ENCODE measurements at places on chromosomes 16 and 17.

DNA sequence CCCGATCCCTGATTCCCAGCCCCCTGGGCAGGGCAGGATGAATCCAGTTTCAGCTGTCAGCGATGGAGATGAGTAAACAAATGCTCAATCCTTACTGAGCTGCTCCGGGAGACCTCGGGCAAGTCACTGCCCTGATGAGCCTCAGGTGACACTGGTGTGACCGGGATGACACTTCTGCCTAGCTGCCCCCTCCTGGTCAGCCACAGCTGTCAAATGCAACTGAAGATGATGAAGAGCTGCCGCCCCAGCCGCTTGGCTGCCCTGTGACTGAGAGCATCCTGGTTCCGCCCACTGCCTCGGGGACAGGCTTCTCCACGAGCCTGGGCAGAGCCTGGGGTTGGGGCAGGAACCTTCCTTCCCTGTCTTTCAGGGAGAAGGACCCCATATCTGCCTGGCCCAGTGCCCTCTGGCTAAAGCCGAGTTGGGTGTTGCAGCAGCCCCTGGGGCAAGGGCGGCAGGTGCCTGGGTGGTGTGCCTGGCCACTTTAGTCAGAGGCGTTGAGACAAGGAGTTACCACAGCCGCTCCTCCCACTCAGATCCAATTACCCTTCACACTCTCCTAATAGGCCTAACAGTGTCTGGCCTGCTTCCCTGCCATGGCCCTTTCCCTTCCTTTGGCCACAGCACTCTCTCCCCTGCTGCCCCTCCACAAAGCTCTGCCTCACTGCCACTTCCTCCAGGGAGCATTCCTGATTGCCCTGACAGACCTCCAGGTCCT, 5.5 kb downstream of the CCL17 start:
- no peak for DNase-seq

GRCh38 chr16:50603206-50604064, 55.2 kb downstream of the NKD1 start:
- DNase-seq, result peak; percentile 54

DNA sequence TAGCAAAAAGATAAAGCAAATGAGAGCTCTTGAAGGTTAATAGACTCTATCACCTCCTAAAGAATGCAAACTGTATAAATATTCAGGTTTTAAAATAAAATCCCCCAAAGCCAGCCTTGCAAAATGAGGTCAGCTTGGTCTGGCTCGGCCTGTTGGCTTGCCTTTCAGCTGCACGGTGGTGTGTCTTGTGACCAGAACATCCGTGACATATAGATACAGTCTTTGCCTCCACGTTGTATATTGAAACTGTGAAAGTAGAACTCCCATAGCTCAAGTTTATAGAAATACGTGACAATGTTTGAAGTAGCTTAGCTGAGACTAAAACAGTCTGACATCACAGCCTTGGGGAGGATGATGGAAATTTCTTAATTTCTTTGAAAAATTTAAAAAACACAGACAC, 236.6 kb upstream of the MYOCD start:
- no peak for DNase-seq

DNA sequence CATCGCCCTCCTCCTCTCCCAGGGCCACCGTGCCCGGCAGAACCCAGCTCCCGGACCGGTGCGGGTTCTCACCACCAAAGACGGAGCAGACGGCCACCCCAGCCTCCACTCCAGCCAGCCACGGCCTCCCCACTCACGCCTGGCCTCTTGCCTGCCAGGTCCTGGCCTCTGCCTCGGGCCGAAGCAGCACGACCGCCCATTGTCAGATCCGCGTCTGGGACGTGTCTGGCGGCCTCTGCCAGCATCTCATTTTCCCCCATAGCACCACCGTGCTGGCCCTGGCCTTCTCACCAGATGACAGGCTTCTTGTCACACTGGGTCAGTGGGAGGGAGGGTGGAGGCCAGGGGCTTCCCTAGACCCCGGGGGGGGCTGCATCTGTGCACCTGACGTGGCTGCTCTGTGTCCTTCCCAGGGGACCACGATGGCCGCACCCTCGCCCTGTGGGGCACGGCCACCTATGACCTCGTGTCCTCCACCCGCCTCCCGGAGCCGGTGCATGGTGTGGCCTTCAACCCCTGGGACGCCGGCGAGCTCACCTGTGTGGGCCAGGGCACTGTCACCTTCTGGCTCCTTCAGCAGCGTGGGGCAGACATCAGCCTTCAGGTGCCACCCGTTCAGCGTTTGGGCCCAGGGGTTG, 6.6 kb upstream of the RHOT2 start:
- DNase-seq, result peak; percentile 53

DNA sequence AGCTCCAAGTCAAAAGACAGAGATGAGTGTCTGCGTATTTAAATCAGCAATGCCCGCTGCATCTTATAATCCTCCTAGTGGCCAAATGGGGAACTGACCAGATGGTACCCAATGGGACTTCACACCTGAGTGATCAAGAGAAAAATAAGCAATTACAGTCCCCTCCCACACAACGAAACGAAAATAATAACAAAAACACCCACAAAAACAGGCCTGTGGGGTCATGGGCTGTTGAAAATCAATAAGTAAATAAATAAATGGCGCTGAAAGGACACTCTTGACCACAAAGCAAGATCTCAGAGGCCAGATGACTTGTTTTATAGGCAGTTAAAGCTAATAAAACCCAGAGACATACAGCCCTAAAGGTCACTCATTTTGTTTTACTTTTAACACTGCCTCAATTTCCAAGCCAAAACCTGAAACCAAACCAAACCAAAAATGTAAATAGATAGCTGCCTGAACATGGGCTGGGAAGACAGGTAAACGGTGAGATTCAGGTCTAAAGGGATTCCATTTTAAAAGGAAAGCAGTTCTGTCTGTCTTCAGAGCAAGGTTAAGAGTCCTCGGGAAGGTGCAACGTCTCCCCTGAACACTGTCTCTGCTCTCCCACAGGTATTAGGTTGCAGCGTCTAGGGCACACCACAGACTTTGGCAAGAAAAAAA, 1.3 kb downstream of the ZNF821 start:
- DNase-seq, result no peak

DNA sequence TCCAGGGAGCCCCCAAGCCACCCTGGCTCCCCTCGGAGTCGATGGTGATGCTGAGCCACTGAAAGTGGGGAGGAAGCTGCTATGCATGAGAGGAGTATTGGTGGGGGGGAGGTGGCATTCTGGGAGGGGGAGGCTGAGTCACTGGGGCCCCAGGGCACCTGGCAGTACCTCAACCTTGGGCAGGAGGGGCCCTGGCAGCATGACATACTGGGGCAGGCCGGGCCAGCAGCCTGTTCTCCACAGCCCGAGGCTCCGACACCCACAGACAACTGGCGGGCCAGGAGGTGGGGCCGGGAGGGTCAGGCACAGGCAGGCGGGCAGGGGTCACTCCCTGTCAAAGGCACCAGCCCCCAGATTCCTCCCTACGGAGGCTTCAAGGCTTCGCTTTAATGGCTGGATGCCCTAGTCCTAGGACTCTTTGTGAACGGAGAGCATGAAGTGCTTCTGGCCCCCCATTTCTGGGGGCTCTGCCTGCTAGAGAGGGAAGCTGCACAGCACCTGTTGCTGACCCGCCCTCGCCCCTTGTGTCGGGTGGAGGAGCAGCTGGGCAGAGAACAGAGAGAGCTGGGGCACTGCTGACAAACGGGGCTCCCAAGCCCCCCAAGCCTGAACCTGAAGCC, 928 bp downstream of the CASKIN2 start:
- DNase-seq, result peak; percentile 56

DNA sequence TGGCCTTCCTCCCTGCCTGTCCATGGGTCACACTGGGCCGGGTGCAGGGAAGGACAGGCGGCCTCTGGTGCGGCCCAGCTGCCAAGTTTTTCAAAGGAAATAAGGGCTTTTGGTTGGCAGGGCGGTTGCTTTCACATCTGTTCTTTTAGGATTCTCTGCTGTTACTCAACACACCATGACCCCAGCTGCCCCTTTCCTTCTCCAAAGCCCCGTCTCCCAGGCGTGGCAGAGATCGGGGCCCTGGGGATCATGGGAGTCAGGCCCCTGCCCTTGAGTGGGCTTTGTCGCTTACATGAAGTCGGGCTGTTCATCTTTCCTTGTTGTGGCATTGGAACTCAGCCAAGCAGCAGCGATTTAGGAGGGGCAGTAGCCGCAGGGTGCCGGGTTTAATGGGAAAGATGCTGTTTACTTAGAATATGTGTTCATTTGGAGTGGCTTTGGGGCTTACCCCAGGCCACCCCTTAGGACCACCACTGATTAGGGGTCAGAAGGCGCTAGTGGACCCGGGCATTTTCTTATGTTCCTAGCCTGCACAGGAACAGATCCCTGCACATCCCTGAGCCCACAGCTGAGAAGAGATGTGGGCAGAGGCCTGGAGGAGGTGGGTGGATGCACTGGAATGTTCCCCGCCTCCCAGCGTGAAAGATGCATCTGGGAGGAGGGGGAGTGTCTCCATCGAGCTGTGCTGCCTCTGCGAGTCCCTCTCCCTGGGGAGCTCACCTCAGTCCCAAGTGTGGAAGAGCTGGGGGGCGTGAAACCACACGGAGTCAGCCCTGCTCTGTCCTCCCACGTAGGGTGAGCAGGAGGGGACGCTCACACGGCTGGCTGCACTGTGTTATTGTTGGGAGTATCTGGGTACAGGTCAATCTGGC, 6.8 kb upstream of the ADCY7 start:
- peak; percentile 78 for DNase-seq

- no peak for DNase-seq
Observed at GRCh38 chr16:30764086-30764485, 2.0 kb downstream of the RNF40 start.

DNA sequence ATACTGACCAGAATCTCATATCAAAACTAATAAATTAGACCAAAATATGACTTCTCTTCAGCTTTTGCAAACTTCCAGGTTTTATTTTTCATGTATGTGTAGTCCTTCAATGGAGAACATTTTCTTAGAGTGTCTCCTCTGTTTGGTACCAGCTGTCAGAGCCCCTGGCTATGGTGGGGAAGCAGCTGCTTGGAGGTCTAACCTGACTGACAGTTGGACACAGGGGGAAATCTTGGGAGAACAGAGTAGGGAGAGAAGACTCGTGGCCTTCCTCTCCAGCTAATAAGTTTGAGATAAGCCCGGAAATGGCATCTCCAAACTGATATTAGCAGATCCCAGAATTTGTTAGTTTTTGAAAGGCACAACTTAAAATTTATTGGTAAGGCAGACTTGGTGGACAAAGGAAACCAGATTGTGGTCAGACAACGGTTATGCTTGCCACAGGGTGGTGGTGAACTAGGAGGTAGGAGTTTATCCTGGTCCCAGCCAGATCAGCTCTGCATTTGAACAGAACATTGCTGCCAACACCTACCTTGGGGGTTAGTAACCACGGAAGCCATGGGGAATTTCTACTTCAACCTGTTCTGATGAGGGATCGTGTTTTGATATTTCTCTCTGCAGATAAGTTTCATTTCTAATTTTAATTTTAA, 39.2 kb upstream of the IRX3 start:
- DNase-seq, result no peak

Data from left ventricle myocardium superior (tissue), 1 donor.